ENCODE measurements at places on chromosomes 6 and 20.

- no peak for DNase-seq
Measured at GRCh38 chr20:43920797-43921196, 6.1 kb downstream of the TOX2 start.

- DNase-seq = no peak
Measured at GRCh38 chr6:47203266-47203937, 106.3 kb downstream of the TNFRSF21 start.

DNA sequence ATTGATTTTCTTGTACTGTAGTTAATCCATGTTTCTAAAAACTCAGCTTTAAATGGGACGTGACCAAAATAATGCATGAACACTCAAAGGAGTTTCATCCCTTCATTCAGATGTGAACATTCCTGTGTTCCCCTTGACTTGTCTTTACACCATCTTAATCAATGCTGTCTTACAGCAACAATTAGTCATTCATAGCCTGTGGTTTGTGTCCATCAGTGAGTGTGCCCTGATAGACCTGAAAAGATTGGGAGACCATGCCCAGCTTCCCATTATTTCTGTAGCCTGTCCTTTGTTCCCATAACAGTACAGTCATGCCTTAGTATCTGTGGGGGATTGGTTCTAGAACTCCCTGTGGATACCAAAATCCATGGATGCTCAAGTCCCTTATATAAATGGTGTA lies 23.9 kb downstream of the NT5E start:
- DNase-seq = no peak

GRCh38 chr6:35583893-35584688 lies 71.4 kb upstream of the TULP1 start:
- peak; percentile 70 for DNase-seq

DNA sequence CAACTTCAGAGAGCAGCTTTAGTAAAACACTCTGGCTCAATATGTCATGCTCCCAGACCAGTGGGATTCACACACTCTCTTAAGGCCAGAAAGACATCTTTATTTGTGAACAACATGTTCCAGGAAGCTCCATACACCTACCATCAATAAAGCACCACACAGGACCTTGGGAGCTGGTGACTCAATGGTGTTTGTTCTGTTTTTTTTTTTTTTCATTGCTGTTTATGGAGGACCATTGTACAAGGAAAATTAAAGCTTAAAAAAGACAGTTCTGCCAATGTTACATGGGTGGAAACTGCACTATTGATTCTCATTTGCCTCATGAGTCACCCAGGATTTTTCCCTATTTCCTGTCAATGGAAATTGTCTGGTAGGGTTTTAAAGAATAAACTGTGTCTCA lies 36.3 kb upstream of the TENT5A start:
- no peak for DNase-seq

GRCh38 chr6:116327803-116328527 lies 42.8 kb upstream of the DSE start:
- DNase-seq = no peak

DNA sequence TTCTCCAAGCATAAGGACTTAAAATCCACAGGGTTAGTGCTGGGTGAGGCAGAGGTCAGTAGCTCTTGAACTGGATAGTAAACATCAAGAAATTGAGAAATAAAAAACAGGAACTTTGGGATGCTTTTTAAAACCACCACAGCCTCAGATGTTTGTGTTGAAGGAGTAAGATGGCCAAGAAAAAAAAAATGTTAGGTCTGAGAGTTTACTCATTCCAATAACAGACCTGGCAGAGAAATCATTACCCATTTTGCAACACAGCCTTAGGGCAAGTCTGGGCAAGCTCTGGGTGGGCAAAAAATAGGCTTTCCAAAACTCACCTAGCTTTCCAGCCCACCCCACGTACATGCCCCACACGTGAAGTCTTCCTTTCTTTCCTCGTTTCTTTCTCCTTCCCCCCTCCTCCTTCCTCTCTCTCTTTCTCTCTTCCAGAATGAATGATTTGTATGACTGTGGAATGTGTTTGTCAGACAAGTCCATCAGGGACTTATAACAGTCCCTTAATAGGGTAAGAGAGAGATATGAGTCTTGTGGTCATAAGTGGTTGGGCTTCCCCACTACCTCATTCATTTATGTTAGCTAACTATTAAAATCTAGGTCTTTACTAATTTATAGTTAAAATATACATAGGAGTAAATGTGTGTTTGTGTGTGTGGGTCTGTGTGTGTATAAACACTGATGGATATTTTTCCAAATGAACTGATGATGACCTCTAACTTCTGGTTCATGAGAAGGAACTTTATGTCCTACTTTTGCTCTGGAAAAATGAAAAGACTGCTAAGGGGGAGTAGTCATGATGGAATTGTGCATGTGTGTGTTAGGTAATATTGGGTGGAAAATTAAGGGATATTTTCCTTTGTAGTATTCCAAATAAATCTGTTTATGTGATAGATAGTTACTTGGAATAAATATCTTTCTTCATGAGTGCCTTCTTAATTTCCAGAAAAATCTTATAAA lies 18.0 kb upstream of the DSE start:
- no peak for DNase-seq

- no peak for DNase-seq
Measured at GRCh38 chr6:111664565-111665030, 58.9 kb upstream of the TRAF3IP2 start.

- DNase-seq = no peak
Measured at GRCh38 chr6:154511791-154512190, 1.3 kb upstream of the CNKSR3 start.

- DNase-seq = no peak
Measured at GRCh38 chr6:43290905-43291355, 7.1 kb upstream of the SLC22A7 start.

- no peak for DNase-seq
Measured at GRCh38 chr6:131755597-131755996, 44.8 kb upstream of the CTAGE9 start.

GRCh38 chr6:14337152-14337551 lies 219.6 kb downstream of the CD83 start:
- no peak for DNase-seq

- DNase-seq = no peak
Measured at GRCh38 chr20:8526610-8527009, 394.5 kb downstream of the PLCB1 start.

- no peak for DNase-seq
Measured at GRCh38 chr6:17454316-17455005, 61.1 kb downstream of the CAP2 start.

DNA sequence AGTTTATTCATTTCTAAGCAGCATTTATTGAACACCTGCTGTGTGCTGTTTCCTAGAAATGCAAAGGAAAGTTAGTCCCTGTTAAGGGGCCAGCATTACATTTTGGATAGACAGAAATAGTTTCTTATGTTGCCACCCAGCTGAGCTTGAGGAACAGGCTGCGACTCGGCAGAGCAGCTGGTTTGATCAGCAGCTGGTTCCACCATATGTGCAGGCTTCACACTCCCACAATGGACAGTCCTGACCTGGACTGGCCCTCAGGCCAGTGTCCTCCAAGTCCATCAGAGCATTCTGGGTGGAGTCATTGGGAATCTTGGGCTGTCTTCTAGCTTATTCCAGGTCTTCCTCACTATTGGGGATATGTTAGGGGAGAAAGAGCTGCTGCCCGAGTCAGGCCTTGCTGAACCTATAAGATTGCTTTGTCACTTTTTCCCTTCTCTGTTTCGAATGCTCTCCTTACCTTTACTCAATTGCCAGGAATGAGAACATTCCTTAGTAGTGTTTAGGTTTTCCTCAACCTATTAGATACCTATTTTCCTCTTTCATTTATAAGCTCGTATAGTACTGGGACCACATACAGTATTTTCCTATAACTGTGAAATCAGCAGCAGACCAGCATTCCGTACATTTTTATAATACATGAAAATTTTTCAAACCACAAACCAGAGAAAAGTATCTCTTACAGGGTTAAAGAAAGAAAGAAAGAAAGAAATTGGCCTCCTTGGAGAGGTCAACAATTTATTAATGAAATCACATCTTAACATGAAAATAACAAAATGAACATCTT lies 203.0 kb downstream of the FARS2 start:
- DNase-seq = no peak

DNA sequence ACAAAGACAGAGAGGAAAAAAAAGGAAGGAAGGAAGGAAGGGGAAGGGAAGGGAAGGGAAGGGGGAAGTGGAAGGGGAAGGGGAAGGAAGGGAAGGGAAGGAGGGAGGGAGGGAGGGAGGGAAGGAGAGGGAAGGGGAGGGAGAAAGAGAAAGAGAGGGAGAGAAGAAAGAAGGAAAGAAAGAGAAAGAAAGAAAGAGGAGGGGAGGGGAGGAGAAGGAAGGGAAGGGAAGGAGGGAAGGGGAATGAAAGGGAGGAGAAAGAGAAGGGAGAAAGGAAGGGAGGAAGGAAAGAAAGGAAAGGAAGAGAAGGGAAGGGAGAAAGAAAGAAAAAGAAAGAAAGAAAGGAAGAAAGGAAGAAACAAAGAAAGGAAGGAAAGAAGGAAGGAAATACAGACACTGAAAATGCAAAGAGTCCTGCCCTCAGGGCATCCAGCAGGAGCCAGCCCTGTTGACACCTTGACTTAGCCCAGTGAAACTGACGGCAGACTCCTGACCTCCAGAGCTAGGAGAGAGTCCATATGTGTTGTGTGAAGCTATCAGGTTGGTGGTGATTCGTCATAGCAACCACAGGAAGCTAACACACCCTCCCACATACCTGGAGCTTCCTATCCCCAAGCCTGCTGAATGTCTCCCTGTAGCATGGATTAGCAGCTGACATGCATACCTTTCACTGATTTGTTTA lies 58.7 kb upstream of the SULF2 start:
- DNase-seq = no peak

DNA sequence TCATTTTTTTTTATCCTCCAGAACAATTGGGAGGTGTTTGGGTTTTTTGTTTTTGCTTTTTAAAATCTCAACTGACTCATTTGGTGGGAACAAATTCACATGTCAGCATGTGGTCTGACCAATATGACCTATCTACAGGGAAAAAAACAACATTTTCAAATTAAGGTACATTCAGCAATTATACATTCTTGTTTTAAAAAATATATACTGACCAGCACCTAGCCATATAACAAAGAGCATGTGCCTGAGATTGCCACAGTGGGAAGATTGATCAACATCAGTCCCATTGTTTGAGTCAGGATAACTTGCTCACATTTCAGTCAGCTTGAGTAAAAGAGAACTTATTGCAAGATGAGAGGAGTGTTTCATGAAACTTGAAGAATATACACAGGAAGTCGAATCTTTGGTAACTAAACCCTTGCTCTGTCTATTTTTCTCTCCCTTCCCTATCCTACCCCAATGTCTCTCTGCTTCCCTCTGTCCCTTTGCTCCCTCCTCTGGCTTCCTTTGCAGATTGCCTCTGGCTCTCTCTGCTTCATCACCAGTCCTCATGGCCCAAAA lies 163.2 kb upstream of the TAB2 start:
- DNase-seq = no peak

GRCh38 chr20:25483431-25484132 lies 76.1 kb downstream of the GINS1 start:
- DNase-seq = no peak

GRCh38 chr6:39892490-39893129 lies 41.7 kb downstream of the MOCS1 start:
- no peak for DNase-seq

DNA sequence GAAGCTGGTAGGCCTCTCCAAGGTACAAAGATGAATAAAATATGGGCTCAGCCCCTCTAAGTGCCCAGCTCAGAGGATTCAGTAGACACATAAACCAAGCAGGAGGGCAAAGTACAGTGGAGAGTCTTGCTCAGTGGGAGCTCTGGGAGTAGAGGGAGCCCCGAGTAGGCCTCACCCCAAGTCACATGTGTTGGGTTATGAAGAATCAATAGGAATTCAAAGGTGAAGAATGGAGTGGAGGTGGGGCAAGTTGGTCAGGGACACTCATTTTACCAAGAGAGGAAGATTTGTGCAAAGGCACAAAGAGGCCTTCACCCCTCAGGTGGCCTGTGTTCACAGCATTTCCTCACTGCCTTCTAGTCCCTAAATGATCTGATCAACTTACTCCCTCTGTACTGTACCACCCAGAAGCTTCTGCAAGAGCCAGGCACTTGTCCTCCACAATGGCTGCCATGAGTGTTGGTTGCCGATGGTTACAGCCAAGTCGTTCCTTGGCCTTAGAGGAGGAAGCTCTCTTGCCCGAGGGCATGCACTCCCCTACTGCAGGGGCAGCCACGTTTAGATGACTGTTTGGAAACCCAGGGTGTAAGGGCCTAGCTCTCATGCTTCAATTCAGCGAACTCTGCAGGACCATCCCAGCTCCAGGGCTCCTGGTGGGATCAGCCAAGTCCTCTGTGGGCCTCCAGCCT lies 6.7 kb upstream of the CDKN1A start:
- DNase-seq = no peak

- DNase-seq = no peak
Measured at GRCh38 chr20:38144974-38145728, 19.9 kb downstream of the TGM2 start.

- DNase-seq = no peak
Measured at GRCh38 chr6:143213859-143214376, 153.2 kb downstream of the AIG1 start.

GRCh38 chr6:72704979-72705378 lies 83.1 kb downstream of the KCNQ5 start:
- DNase-seq = no peak

DNA sequence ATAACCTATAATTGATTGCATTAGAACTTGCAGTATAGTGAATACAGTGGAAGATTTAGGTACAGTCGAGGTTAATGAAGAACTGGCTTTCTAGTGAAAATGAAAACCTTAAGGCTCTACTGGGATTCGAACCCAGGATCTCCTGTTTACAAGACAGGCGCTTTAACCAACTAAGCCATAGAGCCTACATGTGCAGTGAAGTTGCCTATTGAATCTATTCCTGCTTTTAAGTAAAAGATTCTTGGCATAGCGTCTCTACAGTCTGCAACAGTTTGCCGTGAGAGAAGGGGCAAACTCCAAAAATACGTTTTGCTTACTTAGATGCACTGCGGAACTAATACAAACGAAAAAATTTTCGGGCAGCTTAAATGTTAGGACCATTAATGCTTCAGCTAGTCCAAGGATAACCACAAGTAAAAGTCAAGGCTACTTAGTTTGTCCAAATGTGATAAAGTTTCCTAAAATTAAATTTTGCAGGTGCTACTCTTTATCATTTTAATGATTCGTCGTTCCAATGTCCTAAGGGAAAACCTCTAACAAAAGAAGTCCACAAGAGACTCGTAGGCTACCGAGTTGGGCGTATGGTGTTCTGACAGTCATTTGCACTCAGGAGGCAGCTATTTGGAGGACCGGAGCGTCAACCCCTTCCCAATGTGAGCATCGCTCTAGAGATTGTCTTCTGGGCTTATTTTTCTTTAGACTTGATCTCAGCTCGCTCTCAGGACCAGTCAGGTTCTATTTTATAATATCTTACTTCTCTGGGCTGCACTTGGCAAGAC lies 31.3 kb upstream of the ZSCAN23 start:
- peak; percentile 67 for DNase-seq

- peak; percentile 19 for DNase-seq
Measured at GRCh38 chr6:33654831-33655554, 33.9 kb downstream of the ITPR3 start.

DNA sequence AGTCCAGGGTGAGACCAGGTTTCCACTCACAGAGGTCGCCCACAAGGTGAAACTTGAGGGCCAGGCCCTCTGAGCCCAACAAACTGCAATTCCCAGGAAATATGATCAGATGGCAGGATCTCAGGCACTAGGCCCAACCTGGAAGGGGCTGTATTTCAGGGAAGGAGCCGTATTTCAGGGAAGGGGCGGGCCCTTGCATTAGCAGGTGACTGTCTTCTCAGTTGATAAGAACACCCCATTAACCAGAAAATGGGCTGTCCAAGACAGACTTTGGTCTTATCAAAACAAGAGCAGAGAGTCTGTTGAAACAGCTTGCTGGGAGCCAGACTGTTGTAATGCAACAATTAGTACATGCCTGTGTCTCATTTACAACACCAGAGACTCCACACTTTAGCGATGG lies 10.9 kb upstream of the BNIP5 start:
- DNase-seq = peak; percentile 22
